ENCODE measurements at places on chromosomes 4 and X.
A peak's percentile ranks its signal among the peaks of the same experiment; 100 is the strongest.

DNA sequence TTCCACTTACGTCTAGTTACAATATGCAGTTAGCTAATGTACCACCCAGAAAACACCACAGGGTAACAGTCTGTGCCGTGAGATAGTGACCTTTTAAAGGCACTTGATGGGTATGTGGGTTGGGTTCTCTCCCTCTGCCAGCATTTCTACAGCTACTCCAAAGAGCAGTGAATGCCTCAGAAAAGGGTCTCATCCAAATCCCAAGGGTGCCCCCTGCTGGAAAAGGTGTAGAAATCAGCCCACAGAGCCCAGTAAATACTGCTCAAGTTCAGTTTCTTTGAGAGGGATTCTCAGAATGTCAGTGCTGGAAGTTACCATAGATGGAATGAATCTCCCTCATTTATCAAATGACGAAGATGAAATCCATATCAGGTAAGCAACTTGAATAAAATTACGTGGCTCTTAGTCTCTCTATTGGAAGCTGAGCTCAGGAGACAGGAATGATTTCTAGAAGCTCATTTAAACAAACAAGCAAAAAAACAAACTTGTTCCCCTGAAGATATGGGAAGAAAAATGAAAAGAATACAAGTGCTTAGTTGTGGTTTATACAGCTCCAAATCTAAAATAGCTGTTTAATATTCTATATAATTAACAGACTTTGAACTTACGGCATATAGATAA is 9.5 kb downstream of the RNF175 start:
- peak; percentile 61 for DNase-seq

GRCh38 chr4:185068837-185069236 is 50.5 kb downstream of the HELT start:
- DNase-seq, result no peak

GRCh38 chr4:112234952-112235609 is 3.5 kb downstream of the AP1AR start:
- DNase-seq, result peak; percentile 55

DNA sequence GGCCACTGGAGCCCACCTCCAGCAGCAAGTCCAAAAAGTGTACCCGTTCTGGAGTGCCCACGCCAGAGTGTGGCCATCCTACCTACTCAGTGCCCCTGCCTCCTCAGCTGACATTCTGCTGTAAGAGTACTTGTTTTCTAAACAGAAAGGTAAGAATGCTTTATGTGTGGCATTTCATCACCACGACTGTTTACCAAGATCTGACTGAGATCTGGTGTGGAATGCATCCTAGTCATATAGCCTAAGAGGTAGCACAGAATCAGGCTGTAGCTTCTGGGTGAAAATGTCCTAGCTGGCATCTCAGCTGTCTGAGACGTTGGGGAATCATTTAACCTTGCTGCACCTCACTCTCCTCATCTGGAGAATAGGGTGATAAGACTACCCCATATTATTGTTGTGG is 638.7 kb upstream of the TENM3 start:
- no peak for DNase-seq

GRCh38 chrX:134732676-134733075 is 74.4 kb upstream of the PLAC1 start:
- DNase-seq, result no peak

DNA sequence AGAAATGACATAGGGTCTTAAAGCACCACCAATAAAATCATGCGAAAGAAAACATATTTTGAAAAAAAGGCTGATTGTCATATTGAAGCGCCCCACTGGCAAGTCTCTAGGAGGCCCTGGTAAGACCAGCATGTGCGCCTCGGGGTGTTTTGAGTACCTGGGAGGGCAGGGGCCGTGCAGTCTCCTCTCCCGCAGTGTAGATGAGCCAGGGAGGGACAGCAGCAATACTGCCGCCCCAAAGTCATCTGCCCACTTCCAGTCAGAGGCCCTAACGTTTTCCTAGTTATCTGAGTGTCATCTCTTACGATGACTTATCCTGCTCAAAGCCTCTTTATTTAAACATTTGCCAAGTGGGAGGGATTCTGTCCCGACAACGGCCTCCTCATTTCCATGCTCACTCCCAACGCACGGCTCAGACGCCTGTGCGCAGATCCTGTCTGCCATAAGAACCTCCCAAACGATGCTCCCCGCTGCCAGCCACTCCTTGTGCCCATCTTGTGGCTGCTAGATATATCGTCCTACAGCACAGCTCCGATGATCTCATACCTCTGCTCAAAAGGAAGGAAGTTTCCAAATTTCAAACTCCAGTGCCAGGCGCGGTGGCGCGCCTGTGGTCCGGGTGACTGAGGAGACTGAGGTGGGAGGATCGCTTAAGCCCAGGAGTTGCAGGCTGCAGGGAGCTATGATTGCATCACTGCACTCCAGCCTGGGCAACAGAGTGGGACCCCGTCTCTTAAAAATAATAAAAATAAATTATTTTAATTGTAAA is 17.2 kb upstream of the SCRG1 start:
- DNase-seq, result no peak

- DNase-seq, result no peak
These were observed 544.0 kb upstream of the ADGRL3 start for GRCh38 chr4:60656171-60656570.

DNA sequence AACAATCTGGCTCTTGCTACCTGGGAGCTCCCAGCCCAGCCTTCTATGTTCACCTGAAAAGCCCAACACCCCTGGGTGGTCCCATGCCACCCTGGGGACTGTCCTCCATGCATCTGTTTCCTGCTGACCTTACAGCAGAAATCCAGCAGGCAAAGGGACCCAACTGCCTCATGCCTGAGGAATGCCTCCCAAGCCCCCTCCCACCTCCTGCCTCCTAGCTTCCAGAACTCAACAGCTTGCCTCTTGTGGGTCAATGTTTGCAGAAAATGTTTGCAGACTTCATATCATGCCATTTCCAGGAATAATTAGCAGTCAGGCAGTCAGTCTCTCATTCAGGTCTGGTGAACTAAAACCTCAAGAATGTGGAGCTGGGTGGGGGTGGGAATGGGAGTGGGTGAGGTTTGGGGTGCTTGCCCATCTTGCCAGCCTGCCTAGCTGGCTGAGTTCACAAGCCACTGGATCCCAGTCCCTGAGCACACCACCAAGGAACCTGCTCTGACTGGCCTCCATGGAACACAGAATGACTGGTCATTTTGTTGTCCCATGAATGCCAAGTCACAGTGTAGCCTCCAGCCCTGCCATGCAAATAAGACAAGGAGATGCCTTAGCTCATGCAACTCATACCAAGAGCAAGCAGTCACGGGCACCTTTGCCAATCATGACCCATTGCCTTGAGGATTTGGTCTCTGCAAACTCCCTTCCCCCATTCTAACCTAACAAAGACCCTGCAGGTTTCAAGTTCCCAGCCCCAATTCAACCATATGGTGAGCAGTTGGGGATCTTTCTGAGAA is 12.1 kb upstream of the PLAC1 start:
- no peak for DNase-seq

- no peak for DNase-seq
These were observed 217.2 kb upstream of the BOD1L1 start for GRCh38 chr4:13844740-13845139.

GRCh38 chr4:52576326-52576725 is 82.8 kb downstream of the USP46 start:
- no peak for DNase-seq

DNA sequence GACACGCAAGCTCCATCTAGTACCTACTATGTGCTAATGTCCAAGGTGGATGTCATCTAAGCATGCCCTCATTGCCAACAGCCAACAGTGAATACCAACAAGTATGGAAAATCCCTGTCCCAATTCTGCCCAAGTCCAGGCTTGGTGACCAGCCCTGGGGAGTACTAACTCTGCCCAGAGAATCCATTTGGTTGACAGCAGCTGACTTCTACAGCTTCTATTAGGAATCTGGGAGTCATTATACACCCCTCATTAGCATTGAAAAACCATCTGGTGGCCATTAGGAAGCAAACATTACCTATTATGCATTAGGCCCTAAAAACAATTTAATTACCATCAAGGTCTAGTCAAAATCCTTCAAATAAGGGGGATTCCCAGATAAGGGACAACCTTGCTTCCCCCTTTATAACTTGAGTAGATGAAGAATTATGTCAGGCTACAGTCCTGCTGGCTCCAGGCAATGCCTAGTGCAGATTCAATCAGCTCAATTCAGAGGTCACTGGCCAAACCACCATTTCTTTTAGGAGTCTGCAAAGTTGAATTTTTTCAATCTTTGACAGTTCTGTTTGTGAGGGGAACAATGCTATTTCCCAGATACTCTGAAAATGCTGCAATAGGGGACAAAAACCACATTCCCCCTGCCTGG is 228.0 kb upstream of the LDB2 start:
- DNase-seq, result no peak

DNA sequence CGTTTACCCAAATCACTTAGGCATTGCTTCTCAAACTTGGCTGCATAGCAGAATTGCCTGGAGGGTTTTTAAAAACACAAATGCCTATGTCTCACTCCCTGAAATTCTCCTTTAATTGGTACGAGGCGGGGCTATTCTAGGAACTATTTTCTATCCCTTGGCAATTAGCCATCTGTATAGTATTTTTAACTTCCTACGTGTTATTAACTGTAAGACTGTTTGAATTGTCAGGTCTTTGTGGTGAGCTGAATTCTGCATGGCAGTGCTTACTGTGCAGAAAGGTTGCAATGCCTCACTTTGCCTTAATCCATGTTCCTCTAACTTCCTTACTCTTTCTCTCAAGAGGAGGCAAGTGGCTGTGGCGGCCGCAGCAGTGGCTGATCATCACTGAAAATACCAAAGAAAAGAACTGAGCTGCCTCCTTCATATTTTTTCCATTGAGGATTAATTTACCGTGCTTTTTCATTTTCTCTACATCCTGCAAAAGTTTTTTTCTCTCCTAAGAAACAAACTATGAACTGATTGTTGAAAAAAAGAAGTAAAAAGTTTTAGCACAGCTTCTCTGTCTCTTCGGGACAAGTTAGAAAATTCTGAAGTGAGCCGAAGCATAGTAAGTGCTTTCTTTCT is at the start of gene SHROOM3:
TSS of gene SHROOM3 (plus strand) at position 329 of the 627 bp plus-strand sequence. CDS start 824 bp downstream, outside the sequence.
- DNase-seq, result no peak

DNA sequence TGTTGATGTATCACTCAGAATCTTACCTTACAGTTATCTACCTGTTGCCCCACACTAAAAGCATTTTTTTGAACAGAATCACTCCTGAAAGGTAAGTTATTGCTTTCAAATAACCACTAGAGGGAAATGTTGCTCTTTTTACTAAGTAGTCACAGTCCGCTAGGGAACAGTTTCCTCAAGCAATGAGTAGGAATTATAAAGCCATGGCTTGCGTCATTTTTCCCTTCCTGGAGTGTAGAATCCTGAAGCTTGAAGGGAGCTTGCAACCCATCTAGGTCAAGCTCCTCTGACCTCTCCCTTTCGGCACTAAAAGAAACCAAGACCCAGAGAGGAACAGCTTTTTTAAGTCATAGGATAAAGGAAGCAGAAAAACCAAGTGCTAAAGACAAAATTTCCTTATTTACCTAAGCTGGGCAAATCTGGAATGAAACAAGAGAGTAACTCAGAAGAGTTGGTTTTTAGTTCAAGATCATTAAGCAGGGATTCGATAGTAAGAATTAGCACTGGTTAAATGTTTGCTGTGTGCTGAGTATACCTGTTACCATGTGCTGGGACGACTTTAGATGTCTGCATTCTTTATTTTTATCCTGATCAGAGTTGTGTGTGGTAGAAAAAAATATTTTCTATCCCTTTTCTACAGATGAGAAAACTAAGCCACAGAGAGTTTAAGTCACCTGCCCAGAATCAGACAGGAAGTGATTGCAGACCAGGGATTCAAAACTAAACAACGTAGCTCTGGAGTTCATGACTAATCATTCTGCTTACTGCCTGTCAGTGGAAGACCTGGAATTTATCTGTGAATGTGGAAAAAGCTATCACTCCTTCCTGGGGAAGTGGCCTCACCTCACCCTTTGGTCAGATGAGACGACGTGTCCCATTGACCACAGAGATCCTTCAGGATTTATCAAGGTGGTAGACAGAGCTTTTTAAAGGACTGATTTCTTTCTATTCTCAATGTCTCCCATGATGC is 631.5 kb downstream of the RAB28 start:
- DNase-seq, result no peak

DNA sequence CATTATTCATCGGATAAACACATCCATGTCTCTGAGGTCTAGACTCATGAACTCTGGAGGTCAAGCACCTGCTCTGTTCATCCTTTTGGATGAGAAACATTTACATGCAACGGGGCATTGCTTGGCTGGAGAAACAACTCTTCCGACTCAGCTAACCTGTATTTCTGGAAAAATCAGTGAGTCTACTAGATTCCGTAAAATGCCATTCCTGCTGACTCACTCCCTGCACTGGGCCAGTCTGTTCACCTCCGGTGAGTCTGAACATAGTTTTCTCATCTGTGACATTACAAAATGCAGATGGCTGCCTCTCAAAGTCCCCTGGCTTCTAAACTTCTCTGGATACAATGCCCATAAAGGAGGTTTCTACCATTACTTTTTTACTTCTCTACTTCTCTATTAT is 185.7 kb upstream of the HS3ST1 start:
- DNase-seq, result no peak

DNA sequence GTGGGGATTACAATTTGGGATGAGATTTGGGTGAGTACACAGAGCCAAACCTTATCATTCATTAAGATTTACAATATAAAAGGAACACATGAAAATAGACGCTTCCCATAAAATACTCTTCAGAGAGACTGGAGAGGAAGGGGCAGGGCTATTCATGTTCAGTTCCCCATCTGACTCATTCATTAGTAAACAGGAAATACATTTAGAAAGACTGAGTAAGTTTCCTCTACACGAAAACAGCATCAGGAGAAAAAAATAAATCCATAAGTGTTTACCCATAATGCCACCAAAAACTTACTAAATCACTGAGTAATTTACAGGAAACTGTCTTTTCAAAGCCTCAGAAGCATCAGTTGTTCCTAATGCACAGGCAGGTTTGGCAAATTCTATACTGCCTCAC is 255.4 kb upstream of the CXorf51A start:
- no peak for DNase-seq

DNA sequence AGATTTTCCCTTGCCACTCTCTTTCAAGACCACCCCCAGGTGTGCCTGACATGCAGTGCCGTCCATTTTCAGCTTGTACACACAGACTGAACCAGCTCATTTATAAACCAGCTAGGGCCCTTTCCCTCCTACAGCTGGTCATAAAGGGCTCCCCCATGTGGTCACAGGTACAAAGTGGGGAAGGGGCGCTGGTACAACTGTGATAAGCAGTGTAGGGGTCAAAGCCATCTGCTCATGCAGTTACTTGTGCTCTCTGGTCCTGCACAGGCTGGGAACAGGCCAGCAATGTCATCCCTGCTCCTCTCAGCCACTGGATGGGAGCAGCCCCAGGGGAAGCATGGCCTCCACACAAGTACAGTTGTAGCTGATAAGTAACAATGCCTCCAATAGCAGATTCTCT is 20.6 kb downstream of the GABRQ start:
- DNase-seq, result no peak

- no peak for DNase-seq
These were observed 56.8 kb downstream of the CXCL13 start for GRCh38 chr4:77662396-77662795.

Measured in activated T-cell treated with anti-CD3 and anti-CD28 coated beads for 4 hours (primary cell).